ENCODE measurements at places on chromosomes 7 and 10. TPM values are rescaled to one million over a fixed set of nuclear protein-coding genes. Genes with fewer than 3 reads are reported as not detected.

Gene TLX1
- not detected for total RNA-seq

Gene CFAP70
- 0.11 TPM for total RNA-seq

Gene NUPR2
- total RNA-seq = not detected

Gene FMC1
- total RNA-seq = 27.8 TPM

Gene ENKUR
- total RNA-seq = not detected

Gene HOXA2
- total RNA-seq = 0.99 TPM

Gene HOXA3
- 8.1 TPM for total RNA-seq

Gene CRYGN
- not detected for total RNA-seq

Gene FUOM
- 19.0 TPM for total RNA-seq

Gene SYCE1
- not detected for total RNA-seq

Gene PRLHR
- not detected for total RNA-seq

Gene CYP2C19
- not detected for total RNA-seq

Gene PRTFDC1
- 17.1 TPM for total RNA-seq

Gene CLIP2
- total RNA-seq = 23.2 TPM

Gene PIP
- 0.28 TPM for total RNA-seq

Gene SPDYE1
- total RNA-seq = not detected

Gene LBX1
- total RNA-seq = not detected

Gene VIPR2
- total RNA-seq = not detected

Gene SPAM1
- total RNA-seq = not detected

Gene CCM2
- 40.8 TPM for total RNA-seq

Gene LGI1
- total RNA-seq = not detected

Gene TBX20
- 2.5 TPM for total RNA-seq

Gene VTI1A
- 15.8 TPM for total RNA-seq

Gene ELN
- not detected for total RNA-seq

Gene ADRB1
- 0.98 TPM for total RNA-seq
